Activated naive CD4-positive, alpha-beta T cell treated with anti-CD3 and anti-CD28 coated beads, Interleukin-2, amount 50 U/mL, for 72 hours (primary cell): ENCODE measurements at places on chromosomes 4 and X.

DNA sequence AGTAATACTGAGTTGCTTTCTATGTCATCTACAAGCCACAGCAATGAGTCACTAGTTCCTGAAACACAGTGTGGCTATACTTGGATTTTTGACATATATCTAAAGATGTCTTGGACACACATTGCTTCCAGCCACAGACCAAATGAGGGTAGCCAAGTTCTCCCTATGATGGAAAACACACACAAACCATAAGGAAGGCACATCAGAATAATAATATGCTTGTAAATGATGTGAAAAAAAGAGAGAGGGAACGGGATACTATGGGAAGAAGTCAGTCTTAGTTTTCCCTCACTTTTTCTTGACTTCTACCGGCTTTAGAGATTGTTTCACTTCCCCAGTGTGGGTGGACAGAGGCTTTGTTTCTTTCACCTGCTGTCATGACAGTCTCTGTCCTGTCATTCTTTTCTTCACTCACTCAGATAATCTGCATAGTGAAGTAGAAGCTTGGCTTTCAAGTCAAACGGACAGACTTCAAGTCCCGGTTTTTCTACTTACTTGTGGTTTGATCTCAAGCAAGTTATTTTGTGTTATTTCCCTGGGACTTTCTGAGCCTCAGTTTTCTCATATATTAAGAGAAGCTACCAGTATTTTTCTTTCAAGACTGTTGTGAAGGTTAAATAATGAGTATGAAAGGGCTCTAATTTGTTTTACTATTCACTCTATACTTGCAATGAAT lies 34.7 kb downstream of the P2RY10 start:
- DNase-seq = no peak

GRCh38 chrX:139112432-139112831 lies 400.9 kb upstream of the FGF13 start:
- DNase-seq = no peak

- DNase-seq = no peak
These were observed 17.0 kb downstream of the SNCA start for GRCh38 chr4:89820010-89820409.

DNA sequence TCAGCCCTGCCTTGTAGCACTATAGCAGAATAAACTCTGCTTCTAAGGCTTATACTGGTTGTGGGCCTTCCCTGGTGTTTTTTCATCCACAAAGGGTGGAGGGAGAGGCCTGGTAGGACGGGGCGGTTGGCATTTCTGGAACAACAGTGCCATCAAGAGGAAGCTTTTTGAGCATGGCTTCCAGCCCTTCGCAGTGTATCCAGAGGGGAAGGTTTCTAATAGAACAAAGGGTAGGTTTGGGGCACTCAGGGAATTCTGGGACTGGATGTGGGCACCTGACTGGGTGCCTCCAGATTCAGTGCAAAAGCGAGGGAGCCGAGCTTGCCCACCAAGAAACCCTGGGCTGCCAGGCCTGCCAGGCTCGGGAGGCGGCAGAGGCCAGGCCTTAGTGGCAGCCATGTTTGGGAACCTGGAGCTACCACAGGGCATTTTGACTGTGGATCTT lies 229.6 kb upstream of the AGTR2 start:
- no peak for DNase-seq

DNA sequence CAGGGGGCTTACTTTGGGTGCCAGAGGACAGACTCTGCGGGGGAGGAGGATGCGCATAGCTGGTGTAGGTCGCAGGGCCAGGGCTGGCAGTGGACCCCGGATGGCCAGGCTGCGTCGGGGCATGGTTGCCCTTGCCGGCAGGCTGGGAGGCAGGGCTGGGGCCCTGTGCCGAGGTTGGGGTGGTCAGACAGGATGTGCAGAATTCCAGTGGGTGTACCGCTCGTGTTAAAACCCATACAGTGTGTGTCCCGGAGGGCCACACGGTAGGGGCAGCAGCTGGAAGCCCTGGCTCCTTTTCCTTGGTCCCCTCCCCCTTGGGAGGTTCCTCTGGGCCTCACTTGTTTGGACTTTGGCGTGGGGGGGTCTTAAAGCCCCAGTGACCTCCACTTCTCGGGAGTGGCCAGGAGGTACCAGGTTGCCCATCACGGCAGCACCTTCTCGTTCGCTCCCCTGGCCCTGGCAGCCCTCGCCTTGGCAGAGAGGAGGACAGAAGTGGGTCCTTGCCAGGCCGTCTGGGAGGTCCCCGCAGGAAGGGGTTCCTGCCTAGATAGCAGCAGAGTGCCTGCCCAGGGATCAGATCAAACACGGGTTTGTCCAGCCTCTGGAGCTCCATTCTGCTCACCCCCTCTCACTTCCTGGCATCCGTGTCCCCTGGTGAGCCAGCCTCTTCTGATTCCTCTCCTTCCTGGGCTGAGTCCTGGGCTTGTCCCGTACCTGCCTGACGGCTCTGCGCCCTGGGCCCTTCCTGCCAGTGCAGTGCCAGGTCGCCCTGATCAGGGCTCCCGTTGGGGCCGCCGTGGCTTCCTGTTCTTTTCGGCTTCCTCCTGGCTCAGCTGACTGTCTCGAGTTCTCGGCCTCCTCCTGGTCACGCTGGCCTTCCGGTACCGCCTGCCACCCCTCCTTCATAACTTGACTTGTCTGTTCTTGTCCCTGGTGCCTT lies 56.7 kb upstream of the HGFAC start:
- no peak for DNase-seq

- peak; percentile 37 for DNase-seq
These were observed 1.3 kb downstream of the TAB3 start for GRCh38 chrX:30887721-30888120.

DNA sequence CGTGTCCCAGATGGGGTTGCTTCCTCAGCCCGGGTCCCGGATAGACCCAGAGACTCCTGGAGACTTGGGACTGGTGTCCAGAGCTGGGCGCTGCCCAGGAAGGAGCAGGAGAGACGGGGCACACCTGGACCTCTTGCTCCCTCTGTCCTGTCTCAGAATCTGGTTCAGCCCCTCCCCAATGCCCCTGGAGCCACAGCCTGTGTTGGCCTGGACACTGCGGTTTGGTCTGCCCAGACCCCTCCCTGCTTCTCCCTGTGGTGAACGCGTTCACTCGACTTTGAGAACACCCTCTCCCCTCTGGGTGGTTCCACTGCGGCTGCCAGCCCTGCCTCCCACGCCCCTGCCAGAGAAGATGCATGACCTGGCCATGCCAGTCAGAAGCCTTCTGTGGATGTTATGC lies 111.1 kb downstream of the HMX1 start:
- no peak for DNase-seq

DNA sequence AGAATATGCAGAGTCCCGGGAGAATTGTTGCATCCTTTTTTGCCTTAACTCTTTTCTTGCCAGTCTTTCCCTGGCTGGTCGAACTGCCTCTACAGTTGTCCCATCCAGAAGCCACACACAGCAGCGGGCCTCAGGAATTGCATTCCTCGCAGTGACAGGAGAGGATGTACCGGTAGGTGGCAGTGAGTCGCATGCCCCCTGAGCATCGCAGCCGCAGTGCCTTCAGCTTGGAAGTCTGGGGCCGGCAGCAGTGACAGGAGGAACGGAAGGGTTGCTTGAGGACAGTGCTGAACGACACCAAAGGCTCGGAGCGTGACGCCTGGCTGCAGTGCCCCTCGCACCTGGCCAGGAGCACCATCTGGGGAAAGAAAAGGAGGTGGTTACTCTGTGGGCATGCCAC lies 23.5 kb downstream of the NDP start:
- no peak for DNase-seq

GRCh38 chr4:53647547-53647946 lies 56.3 kb upstream of the LNX1 start:
- no peak for DNase-seq

DNA sequence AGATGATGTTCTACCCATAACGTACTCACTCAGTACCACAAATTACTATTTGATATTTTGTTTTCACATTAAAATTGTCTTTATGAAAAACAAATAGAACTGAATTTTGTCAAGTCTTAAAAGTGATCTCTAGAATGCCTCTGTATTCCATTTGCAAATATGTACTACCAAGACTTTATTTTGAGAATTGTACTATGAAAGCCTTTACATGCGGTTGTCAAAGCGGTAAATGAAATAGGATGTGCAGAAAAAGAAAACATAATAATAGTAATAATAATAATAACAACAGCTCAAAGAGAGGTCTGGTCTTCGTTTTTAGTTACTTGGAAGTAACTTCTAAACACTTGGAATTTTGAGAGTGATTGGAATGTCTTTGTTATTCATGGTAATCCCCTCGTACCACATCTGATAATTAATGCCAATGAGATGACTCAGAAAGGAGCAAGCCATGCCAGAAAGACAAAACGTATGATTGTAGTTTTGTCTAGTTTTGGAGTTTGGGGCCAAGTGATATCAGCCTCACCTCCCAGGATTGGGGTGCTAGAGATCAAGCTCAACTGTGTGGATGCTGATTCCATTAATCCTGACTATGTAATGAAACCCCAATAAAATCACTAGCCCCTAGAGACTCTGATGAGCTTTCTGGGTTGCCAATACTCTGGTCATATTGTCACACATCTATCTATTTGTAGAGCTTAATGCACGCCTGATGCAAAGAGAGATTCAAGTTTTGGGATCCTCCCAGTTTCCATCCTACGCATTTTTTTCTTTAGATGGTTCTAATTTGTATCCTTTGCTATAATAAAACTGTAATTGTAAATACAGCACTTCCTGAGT lies 20.2 kb upstream of the CTSO start:
- DNase-seq = no peak

GRCh38 chr4:51840781-51841180 lies 2.2 kb upstream of the DCUN1D4 start:
- DNase-seq = no peak

GRCh38 chr4:168028568-168028967 lies 63.8 kb upstream of the ANXA10 start:
- DNase-seq = no peak

DNA sequence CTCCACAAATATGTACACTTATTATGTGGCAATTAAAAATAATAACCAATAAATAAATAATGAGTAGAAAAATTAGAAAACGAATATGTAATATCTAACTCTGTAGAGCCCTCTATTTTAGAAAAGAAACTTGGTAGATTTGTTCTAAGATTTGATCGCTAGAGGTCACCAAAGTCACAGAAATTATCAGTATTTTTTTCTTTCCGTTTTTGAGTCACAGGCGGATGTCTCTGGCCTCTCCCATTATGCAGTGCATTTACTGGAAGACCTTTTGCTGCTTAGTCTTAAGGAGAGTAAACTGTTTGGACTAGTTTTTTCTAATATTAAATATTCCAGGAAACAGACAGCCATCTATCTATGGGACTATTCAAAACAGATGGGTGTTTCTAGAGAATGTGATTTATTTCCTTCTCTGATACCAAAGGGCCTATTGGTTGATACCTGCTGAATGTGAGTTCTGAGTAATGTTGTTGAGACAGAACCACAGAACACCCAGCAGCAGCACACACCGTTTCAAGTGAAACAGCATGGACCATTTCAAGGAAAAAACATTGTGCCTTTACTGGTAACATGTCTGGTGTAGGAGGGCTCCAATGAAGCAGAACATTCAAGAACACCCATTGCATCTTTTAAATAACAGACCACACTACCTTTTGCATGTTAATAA lies 34.0 kb upstream of the GYPA start:
- DNase-seq = no peak

- no peak for DNase-seq
These were observed 34.9 kb downstream of the NOCT start for GRCh38 chr4:139050446-139050845.

- peak; percentile 33 for DNase-seq
These were observed 840 bp upstream of the CLCN3 start for GRCh38 chr4:169619518-169619957.

DNA sequence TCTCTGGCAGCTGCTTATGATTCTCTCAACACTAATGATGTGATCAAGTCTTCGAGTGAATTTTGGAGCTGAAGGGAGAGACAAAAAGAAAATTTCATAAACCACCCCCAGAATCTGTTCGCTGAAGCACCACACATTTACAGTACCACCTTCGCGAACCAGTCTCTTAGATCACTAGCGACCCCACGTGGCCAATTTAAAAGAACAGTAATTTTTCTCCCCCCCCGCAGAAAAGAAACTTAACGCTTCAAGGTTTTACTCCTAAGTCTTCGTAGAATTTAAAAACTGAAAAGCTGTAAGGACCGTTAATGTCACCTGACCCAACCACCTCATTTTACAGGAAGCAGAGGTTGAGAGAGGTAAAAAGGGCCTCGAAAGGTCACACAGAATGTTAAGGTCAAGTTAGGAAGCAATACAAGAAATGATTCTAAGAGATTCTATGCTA lies 187.5 kb downstream of the QDPR start:
- DNase-seq = no peak

DNA sequence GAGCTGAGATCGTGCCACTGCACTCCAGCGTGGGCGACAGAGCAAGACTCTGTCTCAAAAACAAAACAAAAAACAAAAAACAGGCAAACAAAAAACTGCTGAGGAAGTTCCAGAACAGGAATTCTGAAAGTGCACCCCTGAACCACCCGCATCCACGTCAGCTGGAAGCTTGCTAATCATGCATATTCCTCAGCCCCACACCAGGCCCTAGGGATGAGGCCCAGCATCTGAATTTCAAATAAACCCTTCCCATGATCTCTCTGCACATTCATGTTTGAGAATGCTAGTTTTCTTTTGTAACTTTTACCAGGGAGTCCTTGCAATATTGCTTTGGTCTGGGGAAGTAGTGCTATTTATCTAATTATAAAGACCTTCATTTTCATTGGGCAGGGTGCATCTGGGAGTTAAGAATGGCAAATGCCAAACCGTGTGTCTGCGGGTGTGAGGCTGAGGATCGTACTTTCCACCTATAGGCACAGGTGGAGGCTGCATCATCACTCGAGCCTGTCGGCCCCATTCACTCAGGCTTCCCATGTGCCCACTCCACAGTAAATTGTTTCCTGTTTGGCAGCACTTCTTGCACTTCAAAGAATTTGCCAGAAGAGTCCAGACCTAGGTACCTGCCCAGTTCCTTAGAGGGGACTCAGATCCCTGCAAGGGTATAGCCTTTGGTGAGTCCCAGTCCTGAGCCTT lies 23.6 kb downstream of the CCKAR start:
- no peak for DNase-seq

DNA sequence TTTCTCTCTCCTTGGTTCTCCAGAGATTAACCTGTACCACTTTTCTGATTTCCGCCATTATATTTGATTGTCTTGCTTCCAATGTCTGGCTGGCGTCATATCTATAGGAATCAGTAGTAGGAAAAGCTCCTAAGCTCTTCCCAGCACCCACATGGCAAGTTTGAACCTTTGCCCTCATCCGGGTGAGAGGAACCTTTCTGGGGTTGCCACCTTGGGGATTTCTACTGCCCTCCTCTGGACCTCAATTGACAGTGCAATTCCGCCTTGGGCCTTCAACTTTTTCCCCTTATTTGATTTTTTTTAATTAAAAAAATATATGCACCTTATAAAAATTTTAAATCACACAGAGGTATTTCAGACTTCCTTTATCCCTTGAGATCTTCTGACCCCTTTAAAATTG lies 2.0 kb upstream of the CXorf66 start:
- DNase-seq = no peak

DNA sequence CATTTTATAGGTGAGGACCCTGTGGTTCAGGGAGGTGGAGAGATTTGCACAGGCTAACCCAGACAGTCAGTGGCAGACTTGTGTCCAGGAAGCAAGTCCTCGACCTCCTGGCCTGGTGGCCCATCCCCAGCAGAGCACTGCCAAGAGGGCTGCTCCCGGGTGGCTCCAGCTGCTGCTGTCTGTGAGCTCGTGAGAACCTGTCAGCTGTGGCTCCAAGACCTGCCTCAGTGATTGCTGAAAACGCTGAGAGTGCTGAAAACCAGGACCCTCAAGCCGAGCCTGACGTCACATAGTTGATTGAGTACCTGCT lies 74.2 kb downstream of the RTL9 start:
- no peak for DNase-seq
